A375 (cell line): ENCODE measurements at places on chromosomes 5 and 9. TPM values are rescaled to one million over a fixed set of nuclear protein-coding genes. Genes with fewer than 3 reads are reported as not detected.

Gene ADAMTS13
- total RNA-seq, result 2.7 and 3.9 TPM in 2 replicates

Gene CPLANE1
- 9.1 and 11.0 TPM in 2 replicates for total RNA-seq

Gene DNAJB5
- total RNA-seq, result 3.5 and 6.3 TPM in 2 replicates

Gene SHOC1
- 0.08 TPM in 1 of 2 replicates, not detected in the other for total RNA-seq

Gene IFNA13
- not detected in 2 replicates for total RNA-seq

Gene RASGRF2
- total RNA-seq, result 0.03 and 0.15 TPM in 2 replicates

Gene SPINK4
- total RNA-seq, result not detected in 2 replicates

Gene FAM114A2
- total RNA-seq, result 22.6 and 23.7 TPM in 2 replicates

Gene NRG2
- total RNA-seq, result 8.5 and 8.9 TPM in 2 replicates

Gene IL9
- total RNA-seq, result not detected in 2 replicates
